Bone marrow (tissue), 2 donors: ENCODE measurements at places on chromosomes 11 and 22.

GRCh38 chr11:94895971-94896370, 77.4 kb downstream of the CWC15 start:
- no peak for DNase-seq

GRCh38 chr22:47594836-47595521, 832.5 kb downstream of the TBC1D22A start:
- no peak for DNase-seq

DNA sequence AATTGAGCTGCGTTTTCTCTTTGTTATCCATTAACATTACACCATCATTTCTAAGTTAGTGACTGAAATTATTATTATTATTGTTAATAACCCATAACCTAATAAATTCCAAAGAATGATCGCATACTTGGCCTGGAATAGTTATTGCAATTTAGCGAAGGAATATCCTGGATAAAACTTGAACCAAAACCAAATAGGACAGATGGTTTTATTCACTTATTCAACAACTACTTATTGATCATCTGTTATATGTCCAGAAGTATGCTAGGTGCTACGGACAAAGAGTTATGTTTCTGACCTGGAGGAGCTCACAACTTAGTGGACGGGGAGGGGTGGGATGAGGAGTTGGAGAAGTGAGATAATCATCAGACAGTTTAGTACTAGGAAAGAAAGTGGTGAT, 44.8 kb upstream of the ARHGAP20 start:
- DNase-seq = no peak

GRCh38 chr11:113644605-113645004, 61.5 kb downstream of the TMPRSS5 start:
- DNase-seq = no peak

DNA sequence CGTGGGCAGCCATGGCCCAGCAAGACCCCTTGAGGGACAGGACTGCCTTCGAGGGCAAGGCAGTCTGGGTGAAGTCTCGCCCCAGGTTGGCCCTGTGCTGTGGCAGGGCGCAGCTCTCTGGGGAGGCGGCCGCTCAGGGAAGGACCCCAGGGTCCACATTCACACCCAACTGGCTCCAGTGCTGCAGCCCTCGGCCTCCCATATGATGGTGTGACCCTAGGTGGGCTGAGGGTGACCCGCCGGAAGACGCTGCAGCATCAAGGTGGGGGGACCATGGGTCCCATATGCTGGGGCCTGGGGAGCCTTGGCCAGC, 28.0 kb upstream of the CCDC188 start:
- no peak for DNase-seq

DNA sequence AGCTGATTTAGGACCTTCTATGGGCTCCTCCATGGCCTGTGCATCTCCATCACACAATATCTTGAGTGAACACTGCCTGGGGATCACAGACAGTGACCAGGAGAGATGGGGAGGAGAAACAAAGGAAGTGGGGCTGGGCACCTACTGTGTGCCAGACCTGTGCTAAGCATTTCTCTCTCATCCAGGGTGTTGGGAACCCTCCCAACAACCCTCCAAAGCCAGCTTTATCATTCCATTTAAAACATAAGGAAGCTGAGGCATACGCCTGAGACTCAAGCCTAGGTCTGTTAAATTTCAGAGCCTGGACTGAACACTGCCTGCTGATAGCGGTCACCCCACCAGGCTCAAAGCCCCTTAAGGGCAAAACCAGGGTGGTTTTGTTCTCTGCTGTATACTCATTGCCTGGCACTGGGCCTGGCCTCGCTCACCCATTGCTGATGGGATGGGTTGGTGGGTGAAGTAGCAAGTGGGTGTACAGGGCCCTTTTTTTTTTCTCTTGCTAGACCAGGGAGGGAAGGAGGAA, 130.1 kb downstream of the MN1 start:
- DNase-seq = no peak

DNA sequence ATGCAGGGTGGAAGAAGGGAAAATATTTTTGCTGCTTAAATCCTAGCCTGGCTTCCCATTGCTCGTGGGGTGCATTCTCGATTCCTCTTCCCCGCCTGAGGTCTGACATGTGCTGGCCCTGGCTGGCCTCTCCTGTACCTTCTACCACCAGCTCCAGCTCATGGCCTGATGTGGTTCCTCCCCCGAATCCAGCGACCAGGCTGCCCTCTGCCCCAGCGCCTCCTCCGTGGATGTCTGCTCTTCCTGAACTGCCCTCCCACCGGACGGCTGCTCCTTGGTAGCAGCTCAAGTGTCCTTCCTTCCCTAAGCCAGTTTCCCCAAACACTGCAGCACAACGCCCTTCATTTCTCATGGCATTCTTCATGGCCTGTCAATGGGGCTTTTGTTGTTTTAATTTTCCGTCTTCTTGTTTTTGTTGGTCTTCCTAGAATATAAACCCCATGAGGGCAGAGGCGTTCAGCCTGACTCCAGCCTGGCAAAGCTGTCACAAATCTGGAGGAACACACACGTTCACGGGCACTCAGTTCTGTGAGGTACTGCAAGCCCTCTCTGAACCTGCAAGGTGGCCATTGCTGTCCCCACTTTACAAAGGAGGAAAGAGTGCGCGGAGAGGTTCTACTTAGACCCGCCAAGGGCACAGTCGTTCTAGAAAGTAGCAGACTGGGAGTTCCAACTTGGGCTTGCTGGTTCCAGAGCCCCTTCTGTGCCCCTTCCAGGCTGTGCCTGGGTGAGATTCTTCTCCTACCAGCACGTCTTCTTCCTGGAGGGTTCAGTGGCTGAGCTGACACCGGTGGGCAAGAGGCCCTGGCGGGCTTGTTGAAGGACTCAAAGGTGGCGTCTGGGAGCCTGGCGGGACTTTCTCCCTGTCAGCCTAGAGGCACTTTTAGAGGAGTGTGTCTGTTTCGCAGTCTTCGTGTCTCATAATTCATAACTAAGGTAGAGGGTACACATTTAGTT, 953 bp upstream of the LRP5 start:
- no peak for DNase-seq

DNA sequence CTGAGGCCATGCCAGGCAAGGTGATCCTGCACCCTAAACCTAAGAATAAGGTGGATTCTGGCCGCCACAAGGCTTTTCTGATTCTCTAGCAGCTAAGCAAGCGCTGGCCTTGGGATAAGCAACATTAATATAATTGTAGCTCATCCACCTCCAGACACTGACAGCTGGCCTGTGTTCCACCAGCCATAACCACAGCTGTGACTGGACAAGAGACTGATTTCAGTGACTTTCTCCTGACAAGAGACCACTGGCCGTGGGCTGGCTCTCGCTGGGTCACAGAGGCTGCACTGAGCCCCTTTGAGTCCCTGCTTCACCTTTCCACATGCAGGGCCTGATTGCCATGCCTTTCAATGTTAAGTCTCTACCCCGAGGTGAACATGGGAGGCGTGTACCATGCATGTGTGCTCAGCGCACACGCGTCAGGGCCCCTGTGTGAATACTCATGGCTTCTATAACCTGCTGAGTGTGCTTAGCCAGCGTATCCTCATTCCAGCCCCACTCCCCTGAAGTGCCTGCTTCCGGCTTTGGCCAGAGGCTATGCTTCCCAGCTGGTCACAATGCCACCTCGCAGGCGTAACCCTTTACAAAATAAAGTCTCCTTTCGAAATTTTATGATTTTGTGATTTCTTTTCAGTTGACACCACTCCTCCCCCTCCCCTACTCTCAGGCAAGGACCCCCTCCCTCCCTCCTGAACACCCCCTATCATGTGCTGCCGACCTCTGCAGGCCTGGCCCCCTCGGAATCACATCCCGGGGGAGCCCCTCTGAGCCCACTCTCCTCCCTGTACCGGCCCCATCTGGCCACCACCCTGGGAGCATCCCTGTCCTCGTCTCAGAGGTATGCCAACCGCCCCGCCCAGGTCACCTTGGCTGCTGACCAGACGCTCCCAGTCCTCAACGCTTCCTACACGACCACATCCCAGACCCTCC, 128.1 kb downstream of the CTTN start:
- DNase-seq = no peak
